HTR-8/SVneo (cell line): ENCODE measurements at places on chromosomes 6 and 20.

DNA sequence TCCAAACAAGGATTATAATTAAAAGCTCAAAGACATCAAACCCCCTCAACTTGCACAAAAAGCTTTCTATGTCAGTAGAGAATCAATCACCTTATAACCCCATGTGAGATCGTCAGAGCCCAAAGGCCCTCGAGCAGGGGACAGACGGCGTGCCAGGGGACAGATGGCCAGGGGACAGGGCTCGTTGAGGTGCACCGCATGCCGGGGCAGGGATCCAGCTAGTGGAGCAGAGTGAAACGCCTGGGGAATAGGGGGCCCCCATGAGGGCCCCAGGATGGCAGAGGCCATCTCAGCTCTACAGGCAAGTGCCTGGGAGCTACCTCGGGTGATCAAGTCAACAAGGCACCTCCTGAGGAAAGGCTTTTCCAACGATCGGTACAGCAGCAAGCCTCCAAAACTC lies 28.6 kb downstream of the DIDO1 start:
- DNase-seq: no peak

DNA sequence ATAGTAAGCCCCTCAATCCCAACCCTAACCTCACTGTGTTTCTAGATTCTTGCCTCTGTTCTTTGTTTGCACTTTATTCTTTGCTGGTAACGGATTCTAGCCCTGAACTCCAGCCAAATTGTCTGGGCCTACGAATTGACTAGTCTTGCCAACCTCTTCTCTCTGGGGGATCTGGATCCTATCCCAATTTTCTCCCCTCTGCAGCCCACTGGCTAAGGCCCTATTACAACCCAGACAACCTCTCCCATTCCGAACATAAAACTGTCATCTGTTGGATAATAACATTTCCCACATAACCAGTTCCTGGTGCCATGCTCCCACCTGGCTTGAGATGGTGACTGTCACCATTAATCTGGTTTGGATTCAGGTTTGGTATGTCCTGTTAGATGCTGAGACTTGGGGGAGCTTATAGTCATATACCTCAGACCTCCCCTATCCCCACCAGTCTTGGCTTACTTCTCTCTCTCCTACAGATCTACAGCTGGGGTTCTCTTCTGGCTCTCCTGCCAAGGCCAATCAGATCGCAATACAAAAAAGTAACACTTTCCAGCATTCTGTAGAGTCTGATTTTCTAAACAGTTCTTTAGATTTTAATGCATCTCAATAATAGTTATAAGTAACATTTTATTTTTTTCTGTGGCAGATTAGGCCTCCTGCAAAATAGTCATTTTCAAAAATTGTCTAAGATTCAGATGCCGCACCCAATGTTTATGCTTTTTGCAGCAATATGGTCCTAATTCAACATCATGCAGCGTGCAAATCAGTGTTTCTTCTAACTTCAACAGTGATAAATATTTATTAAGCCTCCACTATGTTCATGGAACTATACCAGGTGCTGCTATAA lies 29.8 kb upstream of the AHI1 start:
- no peak for DNase-seq

DNA sequence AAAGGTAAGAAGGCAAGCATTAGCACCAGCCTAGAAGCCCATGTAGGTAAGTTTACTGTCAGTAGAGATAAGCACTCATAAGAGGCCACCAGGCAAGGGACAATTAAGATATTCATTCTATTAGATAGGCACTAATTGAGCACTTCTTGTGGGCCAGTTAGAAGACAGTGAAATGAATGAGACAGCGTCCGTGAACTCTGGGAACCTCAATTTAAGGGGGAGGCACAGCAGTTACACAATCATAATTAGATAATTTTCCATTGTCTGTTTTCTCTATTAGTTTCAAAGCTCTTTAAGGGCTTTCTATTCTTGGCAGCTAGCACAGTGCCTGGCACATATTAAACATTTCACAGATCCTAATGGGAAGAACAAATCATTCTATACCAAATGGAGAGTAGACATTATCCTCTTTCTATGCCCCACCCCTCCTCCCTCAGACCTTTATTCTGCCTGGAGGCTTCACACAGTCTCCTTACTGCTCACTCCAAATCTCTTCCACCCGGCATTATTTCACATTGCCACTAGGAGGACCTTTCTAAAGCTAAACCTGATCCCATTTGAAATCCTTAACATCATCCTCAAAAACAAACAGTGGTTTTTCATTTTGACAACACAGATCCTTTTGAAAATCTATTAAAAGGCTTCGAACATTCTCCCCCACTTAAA lies 529.6 kb downstream of the ADGRB3 start:
- no peak for DNase-seq

GRCh38 chr20:31822421-31823330 lies 3.5 kb downstream of the MYLK2 start:
- peak; percentile 86 for DNase-seq

DNA sequence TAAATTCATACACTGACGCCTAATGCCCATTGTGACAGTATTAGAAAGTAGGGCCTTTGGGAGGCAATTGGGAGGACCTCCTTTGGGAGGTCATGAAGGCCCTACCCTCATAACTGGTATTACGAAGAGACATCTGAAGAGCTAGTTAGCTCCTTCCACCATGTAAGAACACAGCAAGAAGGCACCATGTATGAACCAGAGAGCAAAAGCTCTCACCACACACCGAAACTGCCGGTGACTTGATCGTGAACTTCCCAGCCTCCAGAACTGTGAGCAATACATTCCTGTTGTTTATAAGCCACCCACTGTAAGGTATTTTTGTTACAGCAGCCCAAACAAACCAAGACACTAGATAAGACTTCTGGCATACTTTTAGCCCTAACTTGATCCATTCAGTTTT lies 41.8 kb downstream of the GCLC start:
- DNase-seq: no peak

DNA sequence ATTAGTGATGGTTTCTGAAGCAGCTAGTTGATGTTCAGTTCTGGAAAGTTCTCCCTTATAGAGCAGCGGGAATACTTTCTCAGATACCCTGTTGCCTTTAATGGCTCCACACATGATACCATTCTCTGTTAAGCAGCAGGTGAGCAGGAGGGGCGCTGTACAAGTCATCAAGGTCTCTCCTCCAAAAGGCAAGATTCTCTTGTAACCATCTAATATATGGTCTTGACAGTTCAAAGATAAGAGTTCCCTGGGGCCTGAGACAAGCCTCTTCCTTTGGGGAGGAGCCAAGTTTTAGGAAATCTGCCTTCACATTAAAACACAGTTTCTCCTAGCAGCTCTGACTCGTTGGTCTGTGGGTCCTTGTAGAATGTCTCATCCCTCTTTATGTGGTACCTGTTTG lies 258.2 kb downstream of the QKI start:
- no peak for DNase-seq

DNA sequence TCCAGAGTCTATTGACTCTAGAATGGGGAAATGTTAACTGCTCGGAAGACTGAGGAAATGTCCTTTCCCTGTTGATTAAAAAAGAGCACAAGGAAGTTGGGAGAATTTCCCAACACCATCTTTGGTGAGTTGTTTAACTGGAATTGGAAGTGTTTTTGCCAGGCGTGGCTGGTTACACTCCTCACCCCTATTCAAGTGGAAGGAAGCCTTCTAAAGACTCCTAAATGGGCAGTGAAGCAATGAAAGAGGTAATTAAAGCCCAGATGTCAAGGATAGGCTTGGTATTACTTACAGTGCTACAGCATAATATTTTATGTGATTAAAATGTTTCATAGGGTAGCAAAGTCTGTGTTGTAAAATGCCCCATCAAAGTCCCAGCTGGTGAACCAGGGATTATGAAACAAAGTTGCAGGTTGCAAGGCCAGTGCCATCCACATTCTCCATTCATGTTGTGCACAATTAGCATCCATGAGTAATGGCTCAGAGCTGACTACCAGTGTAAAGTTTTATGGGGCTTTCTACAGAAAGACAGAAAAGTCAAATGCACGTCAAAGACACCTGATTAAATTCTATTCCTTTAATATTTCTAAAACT lies 52.6 kb downstream of the BTBD3 start:
- no peak for DNase-seq

DNA sequence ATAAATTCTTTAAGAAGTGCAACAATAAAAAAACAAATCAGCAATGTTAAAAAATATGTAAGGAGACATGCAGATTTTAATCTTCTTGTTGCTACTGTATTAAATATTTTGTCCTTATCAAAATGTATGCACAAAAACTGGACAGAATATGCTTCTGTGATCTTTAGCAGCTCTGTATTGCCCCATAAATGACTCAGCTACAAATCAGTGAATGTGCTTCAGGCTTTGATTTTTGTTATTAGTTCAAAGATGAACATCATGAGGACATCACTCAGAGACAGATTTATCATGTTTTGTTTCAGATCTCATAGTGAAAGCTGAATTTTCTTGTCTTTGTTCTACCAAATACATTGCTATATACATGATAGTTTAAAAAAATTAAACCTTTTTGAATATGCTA lies 312.4 kb downstream of the GRIK2 start:
- no peak for DNase-seq

DNA sequence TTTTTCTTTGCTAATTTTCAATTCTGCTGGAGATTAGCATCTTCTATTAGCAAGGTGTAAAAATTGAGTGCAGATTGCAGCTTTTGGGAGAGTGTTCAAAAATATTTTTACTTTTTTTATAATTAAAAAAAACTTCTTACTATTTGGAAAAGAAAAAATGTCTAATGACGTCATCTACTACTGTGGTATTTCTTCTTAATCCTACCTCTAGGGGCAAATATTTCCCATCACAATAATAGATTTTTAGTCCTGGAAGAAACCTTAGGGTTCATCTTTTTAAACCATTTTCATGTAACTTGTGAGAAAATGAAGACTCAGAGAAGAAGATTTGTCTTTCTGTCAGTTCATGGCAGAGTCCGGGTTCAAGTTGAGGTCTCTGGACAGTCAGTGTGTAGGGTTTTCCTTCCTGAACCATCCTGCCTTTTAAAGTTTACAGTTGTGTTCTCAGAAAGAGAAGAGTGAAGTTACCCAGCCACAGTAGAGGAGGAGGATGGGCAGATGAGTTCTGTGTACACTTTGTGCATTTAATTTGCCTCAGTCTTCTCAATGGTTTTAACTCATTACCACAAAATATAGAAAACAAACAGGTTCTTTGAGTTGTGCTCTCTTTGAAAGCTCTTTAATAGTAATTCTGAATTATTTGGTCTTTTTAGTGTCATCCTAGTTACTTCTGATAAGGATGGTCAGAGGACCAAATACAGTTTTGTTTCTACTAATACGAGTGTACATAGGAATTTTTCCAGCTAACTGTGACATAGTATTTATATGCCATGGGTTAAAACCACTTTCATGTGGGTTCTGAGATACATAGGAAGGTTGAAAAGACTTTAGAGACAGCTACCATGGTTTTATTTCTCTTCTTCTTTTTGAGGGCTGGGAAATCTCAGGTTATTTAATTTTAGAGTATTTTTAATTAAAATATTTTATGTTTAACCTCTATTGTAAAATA lies 184.7 kb downstream of the CDKAL1 start:
- DNase-seq: no peak

DNA sequence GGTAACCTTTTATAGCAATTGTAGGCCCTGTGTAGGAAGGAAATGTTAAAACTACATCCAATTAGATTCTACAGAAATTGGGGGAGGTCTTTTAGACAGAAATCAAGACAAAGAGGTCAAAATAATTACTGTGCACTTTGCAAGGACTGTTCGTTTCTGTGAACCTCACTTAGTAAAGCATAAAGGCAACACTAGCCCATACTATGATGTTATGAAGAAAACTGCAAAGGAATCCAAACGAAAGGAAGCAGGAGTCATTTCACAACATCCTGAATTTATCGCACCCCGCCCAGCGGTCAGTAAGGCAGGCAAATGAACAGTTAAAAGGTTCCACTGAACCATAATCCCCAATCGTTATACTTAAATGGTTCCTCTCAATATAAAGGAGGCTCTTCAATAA lies 429.5 kb upstream of the ARID1B start:
- DNase-seq: no peak

DNA sequence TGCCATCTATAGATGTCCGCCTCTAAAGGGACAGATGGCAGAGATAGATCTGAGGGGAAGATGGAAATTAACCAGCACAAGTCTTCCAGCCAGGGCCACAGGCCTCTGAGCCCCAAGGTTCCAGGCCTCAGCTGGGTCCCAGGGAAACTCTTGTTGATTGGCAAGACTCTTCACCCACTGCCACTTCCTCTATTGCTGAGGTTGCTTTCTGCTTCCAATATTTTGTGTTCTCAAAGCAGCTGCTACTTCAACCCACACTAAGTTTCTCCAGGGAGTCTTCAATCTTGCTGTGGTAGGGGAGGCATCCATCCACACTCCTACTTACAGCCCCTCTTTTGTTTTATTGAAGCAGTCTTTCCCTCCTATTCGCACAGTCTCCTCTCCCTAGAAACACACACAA lies 36.4 kb upstream of the SASH1 start:
- no peak for DNase-seq
